Stimulated activated CD8-positive, alpha-beta memory T cell treated with anti-CD3 and anti-CD28 coated beads, Interleukin-7, amount 100 ng/mL, for 1 hour (primary cell): ENCODE measurements at places on chromosomes 6 and 20.

- no peak for DNase-seq
These were observed 68.5 kb upstream of the SASH1 start for GRCh38 chr6:148273962-148274752.

GRCh38 chr6:9252799-9253198 lies 817.5 kb upstream of the SLC35B3 start:
- no peak for DNase-seq

DNA sequence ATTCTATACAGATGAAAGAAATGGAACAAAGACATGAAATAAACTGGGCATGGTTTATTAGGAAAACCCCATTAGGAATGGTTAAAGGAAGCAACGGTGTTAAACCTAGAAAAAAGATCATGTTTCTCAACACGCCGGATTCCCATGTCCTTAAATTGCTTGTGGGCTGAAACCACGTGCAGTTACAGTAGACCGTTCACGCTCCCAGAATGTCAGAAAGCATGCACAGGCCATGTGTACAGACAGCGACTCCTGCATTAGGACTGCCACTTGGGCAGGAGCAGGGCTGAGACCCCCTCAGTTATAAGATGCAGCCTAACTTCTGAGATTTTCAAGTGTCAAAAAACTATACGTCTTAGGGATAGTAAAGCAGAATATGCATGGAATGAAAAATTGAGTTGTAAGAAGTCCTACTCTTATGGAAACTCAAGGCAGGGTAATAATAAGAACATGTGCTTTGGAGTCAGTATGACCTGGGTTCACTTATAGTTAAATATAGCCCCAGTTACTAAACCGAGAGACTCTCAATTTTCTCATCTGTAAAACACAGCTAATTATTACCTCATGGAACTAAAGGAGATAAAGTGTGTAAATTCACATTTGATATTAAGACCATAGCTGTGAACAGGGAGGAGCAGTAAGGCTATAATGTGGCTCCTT lies 174.0 kb upstream of the UST start:
- DNase-seq: no peak

- DNase-seq: no peak
These were observed 334.9 kb downstream of the RFPL4B start for GRCh38 chr6:112682071-112682470.
